Activated CD4-positive, alpha-beta memory T cell treated with anti-CD3 and anti-CD28 coated beads for 36 hours (primary cell): ENCODE measurements at places on chromosomes 13 and 19. TPM values are rescaled to one million over a fixed set of nuclear protein-coding genes. Genes with fewer than 3 reads are reported as not detected.

- no peak for DNase-seq
Observed at GRCh38 chr13:42544246-42544926, 29.6 kb upstream of the TNFSF11 start.

DNA sequence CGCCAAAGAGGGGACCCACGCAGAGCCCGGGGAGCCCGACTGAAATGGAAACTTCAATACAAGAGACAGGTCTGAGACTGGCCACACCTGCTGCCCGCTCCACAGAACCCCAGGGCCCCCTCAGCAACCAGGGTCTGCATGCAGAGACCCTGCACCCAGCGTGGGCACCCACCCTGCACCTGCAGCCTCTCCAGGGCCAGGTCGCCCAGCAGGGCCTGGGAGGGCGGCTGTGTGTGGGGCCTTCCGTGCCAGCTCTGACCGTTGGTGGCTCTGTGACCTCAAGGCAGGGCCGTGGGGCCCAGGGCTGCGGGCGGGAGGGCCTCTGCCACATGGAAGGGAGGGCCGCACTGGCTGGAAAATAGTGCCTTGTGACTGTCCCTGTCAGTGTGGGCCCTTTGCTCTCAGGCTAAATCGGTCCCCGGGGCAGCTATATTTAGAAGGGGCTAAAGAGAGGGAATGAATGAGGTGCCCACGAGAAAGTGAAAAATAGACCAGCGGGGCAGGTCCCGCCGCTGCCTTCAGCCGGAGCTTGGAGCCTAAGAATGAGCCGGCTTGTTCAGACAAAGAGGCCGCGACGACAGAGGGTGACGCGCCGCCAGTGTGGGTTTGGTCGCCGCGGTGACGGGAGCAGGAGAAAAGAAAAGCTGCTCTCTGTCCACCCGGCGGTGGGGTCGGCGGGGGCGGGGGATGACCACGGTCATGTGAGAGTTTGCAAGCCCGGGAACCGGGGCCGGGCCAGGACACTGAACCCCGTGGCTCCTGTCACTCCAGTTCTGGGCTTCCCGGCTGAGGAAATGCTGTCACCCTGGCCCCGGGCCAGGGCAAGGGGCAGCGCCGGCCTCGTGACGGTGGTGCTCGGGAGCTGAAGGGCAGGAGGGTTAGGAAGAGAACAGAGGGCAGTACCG, 70.5 kb downstream of the GADD45B start:
- no peak for DNase-seq

GRCh38 chr19:3007975-3008374, 21.1 kb downstream of the TLE2 start:
- no peak for DNase-seq

GRCh38 chr13:85974608-85975366, 175.6 kb upstream of the SLITRK6 start:
- no peak for DNase-seq

DNA sequence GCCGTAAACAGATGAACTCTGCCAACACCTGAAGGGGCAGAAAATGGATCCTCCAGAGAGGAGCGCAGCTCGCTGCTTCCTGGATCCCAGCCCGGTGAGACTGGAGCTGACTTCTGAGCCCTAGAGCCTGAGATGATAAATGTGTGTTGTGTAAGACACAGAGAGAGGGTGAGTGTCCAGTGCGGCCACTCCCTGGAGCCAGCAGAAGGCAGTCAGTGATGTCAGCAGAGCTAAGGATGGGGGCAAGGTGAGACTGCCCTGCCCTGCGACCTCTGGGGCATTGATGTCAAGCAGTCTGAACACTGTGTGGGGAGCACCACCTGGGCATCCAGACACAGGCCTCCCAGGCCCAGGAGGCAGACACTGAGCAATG, 9.7 kb upstream of the SLC35E1 start:
- DNase-seq: no peak

DNA sequence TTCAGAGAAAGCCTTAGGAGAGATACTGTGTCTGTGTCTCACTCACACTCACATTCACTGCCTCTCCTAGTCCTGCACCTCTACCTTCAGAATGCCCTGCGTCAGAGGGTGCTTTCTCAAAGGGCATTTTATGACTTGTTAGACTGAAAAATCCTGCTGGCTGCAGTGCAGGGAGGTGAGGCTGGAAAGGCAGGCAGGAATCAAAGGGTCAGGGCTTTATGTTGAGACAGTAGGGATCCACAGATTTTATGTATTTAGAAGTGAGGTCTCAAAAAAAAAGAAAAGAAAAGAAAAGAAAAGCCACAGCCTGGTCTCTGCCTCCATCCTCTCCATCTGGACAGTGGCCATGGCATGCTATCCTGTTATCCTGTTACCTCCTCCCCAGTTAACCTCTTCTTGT, 936.0 kb upstream of the SLC10A2 start:
- no peak for DNase-seq

DNA sequence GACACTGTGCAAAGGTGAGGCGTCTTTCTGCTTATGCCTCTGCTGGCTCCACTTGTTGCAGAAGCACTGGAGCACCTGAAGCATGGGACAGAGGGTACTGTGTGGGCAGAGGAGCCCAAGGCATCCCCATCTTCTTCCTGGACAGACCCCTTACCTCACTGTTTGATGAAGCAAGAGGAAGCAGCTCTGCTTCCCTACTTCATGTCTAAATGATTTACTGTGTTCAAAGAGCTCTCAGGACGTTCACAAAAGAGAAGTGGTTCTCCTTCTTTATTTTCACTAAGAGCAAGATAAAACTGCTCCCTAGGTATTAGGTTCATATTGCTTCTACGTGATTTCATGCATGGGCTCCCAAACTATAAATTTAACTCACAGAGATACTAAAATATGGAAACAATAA, 1635.4 kb upstream of the SLC10A2 start:
- DNase-seq: no peak

GRCh38 chr13:90947976-90948375, 399.5 kb upstream of the MIR17HG start:
- DNase-seq: no peak

DNA sequence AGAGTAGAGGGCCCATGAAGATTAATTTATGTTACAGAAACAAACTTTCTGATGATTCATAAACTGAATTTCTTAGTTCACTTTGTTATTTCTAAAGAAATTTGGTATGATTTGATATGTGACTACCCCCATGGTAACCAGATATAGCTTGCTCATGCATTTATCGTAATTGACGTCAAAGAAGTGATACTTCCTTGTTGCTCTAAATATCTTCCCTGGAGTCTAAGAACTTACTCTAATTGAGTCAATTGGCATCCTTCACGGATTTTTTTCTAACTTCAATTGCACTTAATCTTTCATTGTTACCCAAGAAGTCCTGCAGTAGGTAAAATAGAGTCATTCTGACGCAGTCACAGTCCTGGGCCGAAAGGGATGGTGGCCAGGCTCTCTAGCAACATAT, 240.9 kb downstream of the GPC5 start:
- no peak for DNase-seq

DNA sequence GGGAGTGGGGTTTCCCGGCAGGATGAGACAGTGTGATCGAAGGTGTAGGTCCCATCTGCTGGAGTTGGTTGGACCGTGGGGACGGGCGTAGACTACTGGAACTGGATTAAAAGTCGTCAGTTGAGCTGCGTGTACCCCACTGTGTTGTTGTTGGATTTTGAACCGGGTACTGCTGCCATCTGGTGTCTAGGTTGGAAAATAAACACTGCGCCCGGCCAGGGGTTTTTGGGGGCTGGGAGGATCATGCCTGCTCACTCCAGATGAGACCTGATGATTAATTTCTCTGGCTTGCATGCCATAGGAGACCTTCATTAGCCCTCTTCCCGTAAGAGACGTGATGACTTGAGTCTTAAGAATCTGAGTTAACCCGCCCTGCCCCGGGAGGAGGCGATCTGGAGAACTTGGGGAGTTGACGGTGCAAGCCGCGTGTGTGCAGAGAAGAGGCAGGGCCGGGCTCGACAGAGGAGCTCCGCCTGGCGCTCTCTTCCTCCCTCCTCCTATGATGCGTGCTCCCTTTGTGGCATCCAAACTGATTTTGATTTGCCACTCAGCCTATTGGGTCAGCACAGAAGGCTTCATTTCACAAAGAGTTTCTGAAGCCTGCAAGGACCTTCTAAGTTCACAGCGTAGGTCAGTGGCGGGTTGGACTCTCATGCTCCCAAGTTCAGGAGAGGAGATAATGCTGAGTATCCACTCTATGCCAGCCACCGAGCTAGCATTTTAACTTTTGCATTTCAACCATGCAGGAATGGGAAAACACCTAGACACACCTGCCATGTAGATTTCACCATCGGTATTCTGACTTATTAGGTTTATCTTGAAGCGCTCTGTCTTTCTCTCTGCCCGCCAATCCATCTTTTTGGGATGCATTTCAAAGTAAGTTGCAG, 2.7 kb downstream of the UHRF1 start:
- peak; percentile 88 for DNase-seq

DNA sequence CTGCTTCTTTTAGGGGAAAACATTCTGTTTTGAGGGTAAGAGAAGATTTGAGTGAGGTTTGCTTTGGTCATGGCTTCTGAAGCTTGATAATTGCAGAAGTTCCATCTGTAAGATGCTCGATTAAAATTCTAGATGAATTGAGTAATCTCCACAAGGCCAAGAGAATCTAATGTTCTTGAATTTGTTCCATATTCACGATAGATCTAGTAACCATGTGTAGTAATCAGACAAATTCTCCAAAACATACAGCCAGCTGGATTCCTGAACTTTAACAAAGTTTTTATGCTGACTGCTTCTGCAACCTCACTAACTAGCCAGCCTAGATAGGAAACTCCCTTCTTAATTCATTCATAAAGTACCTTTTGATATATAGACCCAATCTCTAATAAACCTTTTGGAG, 92.7 kb downstream of the COL4A2 start:
- no peak for DNase-seq

GRCh38 chr13:104597546-104598180, 1531.4 kb upstream of the SLC10A2 start:
- DNase-seq: no peak

DNA sequence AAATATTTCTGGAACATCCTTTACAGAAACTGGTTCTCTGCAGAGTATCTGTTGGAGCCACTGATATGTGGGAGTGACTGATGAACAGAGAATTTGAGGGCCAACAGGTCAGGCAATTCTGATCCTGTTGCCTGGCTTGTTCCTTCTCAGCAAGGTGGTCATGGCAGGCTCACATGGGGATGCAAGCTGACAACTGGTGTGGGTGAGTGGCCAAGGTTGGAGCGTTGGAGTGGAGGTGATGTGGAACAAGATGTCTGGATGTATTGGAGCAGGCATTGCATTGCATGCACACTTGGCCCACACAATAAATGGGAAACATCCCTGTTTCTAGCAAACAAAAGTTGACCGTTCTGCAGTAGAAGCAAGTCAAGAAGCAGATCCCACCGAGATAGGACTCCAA, 380.7 kb downstream of the ZNF536 start:
- no peak for DNase-seq

DNA sequence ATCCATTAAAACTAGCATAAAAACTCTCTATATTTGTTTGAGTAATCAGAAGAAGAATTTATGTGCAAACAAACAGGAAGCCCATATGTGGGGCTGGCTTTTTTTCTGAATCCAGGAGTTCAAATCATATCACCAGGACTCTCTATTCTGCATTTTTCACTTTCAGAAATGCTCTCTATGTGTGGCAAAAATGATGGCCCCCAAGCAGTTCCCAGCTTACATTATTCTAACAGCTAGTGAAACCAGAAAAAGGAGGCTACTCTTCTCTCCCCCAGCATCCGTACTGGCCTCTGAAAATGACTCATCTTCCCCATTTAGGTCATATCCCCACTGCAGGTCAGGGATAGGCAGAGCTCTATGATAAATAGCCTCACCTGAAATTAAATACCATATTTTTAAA, 20.4 kb downstream of the RBM26 start:
- peak; percentile 60 for DNase-seq

DNA sequence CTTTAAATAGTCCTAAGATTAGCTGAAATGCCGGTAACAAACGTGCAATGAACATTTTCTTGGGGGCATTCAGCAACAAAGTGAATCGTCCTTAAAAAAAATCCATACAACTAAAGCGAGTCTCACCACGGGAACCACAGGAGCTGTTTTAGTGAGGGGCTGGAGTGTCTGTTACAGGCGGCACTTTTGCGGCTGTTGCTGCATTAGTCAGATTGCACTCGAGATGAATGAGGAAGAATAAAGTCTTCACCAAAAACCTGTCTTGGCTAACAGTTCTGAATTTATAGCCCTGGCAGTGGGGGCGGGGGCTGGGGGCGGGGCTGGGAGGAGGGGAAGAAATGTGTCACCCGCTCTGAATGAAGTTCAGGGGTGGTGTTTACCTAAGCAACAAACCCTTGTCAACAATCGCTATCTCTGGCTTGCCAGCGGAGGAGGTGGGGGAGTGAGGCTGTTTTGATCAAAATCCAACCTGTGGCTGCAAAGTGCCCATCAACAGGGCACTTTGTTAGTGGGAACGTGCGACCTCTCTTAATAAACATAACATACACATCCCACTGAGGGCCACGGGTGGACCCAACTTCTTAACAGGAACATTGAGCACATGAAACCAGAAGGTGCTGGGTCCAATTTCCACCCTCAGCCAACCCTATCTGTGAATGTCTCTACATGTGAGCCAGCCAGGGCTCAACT, 44.5 kb downstream of the RFX2 start:
- peak; percentile 76 for DNase-seq

The ESD gene
- total RNA-seq: 146 TPM

The CABP5 gene
- not detected for total RNA-seq

The MBD3L2 gene
- not detected for total RNA-seq

The PIK3R2 gene
- total RNA-seq: 19.1 TPM
